ENCODE measurements at places on chromosomes 13 and 19. TPM values are rescaled to one million over a fixed set of nuclear protein-coding genes. Genes with fewer than 3 reads are reported as not detected.

Gene OR7D2
- not detected for total RNA-seq

Gene VSTM1
- 0.50 TPM for total RNA-seq

Gene METTL21C
- not detected for total RNA-seq

Gene TRPM4
- 11.5 TPM for total RNA-seq

Gene LGALS7
- total RNA-seq: not detected

Gene CLEC4G
- not detected for total RNA-seq

Gene KCTD15
- total RNA-seq: 65.7 TPM

Gene IGFL2
- 1.3 TPM for total RNA-seq

Gene GPC5
- total RNA-seq: not detected

Gene LILRB2
- total RNA-seq: 0.05 TPM

Gene CRYL1
- 6.8 TPM for total RNA-seq

Gene CYP4F8
- total RNA-seq: not detected

Gene ZNF865
- total RNA-seq: 13.1 TPM

Gene MEIOSIN
- total RNA-seq: 0.06 TPM

Gene ZNF681
- not detected for total RNA-seq

Gene MBD3L2
- total RNA-seq: not detected

Gene NLRP5
- total RNA-seq: not detected

Gene CDX2
- 1.0 TPM for total RNA-seq

Gene ZNF345
- 0.09 TPM for total RNA-seq

Gene C19orf18
- not detected for total RNA-seq

Gene FCAR
- total RNA-seq: not detected

Gene MBD3L3
- total RNA-seq: not detected

Gene HOMER3
- 32.1 TPM for total RNA-seq

Measured in A549 treated with CORT108297 at 1 μM for 4 hours (cell line).